Stimulated activated CD4-positive, alpha-beta T cell treated with anti-CD3 and anti-CD28 coated beads, Interleukin-15, amount 100 ng/mL, for 24 hours (primary cell): ENCODE measurements at places on chromosomes 1 and 21.

DNA sequence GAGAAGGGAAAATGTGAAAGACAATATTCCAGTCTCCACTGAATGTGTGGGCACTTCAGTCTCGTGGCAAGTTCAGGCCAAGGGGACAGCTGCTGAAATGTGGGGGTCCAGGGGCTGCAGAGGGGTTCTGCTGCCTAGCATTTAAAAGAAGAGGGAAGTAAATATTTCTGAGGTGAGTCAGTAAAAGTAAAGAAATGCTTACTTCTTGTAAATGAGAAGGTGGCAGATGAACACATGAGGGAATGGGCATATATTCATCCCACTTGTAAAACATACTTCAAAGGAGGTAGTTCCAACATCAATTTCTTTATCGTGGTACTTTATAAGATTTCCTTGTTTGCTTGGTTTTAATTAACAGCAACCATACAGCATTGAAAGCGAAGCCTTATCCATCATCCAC, 63.1 kb upstream of the HIVEP3 start:
- DNase-seq, result no peak

- DNase-seq, result no peak
Measured at GRCh38 chr1:195434566-195435203, 1173.6 kb downstream of the KCNT2 start.

- DNase-seq, result no peak
Measured at GRCh38 chr1:245751116-245751515, 596.3 kb downstream of the KIF26B start.

DNA sequence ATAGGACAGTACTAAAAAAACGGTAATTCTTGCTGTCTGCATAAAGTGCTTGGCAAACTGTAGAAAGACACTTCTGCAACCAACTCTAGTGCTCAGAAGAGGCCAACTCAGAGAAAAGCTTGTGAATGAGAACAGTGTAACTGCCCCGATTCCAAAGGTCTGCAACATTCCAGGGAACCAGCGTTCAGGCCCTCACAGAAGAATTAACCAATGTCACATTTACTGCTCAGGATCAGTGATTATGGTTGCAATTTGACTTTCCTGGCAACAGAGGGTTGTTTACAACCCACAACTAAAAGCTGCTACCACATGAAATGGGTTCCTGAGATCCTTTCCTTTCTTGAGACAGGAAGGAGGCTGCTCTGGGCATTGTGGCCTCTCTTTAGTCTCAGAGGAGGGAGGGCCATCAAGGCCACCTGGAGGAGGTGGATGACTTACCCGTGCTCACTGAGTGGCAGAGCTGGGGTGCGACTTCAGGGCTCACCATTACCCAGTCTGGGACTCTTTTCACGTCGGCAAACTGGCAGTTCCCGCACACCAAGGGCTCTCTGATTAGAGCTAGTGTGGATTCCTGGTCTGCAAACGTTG, 15.3 kb downstream of the SRSF4 start:
- no peak for DNase-seq

DNA sequence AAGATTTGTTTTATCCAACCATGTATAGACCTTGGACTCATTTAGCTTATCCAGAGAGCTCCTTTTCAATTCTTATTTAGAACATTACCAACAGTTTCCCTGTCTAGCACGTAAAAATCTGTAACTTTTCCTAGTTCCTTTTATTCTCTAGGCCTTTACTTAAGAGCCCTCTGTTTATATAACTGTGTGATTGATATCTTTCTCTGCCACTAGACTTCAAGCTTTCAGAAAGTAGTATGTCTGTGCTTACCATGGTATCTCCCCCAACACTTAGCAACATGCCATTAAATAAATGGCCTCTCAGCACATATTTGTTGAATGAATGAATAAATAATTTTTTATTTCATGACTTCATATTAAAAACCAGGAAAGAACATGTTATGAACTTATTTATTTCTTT, 209.4 kb downstream of the PTPRC start:
- DNase-seq, result no peak

GRCh38 chr1:31142406-31142805, 76.9 kb upstream of the PUM1 start:
- DNase-seq, result no peak

- DNase-seq, result no peak
Measured at GRCh38 chr1:50246869-50247268, 138.1 kb downstream of the ELAVL4 start.

GRCh38 chr1:53378061-53378460, 50.2 kb upstream of the LRP8 start:
- DNase-seq, result no peak

DNA sequence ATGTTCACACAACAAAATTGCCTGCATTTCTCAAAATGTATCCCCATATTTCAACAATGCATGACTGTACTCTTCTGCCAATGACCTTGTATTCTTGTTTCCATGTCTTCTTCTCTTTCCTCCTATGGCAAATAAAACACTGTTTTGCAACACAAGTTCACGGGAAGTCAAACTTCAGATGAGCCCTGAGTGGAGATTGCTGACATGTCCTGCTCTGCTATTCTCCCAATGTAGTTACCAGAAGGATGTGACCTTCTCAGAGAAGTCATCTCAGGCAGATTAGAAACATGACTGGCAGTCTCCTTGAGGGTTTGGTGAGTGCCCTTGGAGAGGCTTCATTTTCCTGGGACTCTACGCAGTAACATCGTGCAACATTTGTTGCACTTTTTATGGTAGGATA, 15.6 kb downstream of the FCGR2B start:
- DNase-seq, result no peak

GRCh38 chr1:90318431-90318830, 323.5 kb downstream of the ZNF326 start:
- DNase-seq, result no peak

DNA sequence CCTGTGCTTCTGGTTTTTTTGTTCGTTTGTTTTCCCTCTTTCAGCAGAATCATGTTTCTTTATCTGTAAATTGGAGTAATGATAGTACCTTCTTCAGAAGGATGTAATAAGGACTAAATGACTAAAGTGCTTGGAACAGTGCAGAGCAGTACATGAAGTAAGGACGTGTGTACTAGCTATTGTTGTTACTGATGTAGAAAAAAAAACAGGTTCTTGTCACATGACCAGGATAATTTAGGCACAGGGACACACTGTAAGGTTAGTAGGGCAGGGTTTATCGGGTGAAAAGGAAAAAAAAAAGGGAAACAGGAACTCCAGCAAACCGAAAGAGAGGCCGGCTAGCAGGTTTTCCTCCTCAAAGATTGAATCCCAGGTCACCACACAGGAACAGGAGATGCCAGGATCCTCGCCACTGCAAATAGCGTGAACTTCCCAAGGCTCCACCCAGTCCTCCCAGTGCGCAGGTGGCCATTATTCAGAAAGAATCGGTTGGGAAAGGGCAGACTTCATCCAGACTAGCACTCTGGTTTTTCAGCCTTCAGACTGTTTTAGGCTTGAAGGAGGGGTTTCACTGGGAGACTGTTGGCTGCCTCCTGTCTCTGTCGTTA, 63.8 kb upstream of the PRRC2C start:
- no peak for DNase-seq

GRCh38 chr1:64072089-64072793, 131.2 kb upstream of the UBE2U start:
- DNase-seq, result no peak

DNA sequence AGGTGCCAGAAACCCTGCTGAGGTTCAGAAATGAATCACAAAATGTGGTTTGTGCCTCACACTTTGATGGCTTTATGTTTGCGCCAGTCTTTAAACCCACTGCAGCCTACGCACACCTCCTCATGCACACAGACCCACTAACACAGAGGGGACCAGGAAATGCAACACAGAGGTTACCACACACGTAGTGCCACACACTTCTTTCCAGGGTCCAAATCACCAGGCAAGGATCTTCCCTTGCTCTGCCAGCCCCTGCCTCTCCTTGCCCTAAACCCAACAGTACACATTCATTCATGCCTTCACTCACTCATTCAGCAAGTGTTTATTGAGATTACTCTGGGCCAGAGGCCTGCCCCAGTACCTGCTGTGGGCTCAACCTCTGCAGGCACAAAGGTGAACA, 17.5 kb downstream of the MAB21L3 start:
- DNase-seq, result peak; percentile 71

DNA sequence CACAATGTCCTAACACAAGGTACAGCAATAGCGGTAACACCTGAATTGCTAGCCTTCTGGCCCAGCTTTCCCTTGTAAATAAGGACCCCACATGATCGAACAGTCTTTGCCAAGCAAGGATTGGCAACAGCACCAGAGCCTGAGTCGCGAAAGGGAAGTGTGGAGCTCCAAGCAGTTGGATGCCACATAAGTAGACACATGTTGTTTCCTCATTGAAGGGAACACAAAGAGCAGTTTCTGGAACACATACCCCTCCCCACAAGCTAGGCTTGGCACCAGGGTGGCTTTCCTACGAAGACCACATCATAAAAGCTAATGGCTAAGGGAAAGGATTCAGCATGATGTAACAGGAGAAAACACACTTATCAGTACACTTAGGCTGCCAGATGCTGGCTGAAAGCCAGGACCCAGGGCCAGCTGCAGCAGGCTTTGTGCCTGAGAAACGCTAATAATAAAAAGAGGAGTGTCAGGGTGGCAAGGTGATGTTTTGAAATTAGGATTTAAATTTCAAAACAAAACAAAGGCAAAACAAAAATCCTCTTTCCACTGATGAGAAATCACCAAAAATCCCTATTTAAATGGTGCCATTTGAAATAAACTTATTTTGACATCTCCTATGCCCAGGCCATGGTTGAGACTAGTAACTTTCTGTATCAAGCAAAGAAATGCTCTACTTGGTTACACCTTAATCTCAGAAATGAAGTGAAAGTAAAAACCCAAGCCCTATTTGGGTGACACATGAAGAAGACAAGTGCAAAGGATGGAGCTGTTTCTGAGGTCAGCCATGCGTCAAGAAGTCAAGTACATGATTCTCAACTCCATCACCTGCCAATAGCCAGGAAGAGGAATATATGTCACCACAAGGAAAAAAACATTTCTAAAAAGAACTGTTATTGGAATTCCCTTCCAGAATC, 11.9 kb upstream of the CPLANE2 start:
- no peak for DNase-seq

DNA sequence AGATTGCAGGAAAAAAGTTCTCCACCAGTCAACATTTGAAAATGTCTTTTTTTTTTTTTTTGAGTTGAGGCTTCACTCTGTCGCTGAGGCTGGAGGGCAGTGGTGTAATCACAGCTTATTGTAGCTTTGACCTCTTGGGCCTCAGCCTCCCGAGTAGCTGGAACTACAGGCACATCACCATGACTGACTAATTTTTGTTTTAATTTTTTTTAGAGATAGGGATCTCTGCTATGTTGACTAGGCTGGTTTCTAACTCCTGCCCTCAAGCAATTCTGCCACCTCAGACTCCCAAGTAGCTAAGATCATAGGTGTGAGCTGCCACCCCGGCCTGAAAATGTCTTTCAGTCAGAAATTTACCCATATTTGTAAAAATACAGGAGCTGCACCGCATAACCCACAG, 30.6 kb upstream of the USP24 start:
- DNase-seq, result no peak

- no peak for DNase-seq
Measured at GRCh38 chr1:88502886-88503285, 181.2 kb upstream of the PKN2 start.

DNA sequence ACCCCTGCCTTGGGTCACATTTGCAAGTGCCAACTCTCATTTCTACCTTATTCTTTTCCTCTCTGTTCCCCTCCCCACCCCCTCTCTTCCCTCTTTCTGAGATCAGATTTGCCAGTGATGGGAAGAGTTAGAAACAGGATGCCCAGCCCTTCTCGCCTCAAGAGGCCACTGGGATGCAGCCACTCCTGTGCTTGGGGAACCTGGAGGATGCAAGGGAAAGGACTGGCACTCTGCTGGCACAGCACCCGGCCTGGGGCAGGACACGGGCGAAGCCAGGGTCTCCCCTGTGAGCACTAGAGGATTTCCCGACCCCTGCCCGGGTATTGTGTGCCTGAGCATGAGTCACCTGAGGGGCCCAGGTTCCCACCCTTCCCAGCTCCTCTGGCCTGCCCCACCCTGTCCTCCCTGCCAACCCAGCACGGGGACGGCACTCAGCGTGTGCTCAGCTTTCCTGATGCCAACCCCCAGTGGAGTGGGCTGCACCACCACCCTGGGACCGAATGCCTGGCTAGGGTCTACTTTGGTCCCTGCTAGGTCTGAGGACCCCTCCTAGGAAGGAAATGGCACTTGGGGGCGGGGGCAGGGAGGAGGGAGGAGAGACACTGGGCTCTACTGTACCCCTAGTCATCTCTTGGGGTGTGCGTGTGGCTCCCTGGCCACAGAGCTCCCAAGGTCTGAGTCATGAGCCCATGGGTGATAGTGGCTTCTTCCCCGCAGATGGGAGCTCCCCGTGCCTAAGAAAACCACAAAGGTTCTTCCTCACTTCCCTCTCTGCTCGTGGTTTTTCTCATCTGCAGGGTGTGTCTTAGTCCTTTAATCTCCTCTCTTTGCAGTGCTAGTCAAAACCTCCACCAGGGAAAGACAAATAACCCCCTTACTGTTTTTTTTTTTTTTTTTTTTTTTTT, 12.4 kb downstream of the LMNA start:
- peak; percentile 91 for DNase-seq

DNA sequence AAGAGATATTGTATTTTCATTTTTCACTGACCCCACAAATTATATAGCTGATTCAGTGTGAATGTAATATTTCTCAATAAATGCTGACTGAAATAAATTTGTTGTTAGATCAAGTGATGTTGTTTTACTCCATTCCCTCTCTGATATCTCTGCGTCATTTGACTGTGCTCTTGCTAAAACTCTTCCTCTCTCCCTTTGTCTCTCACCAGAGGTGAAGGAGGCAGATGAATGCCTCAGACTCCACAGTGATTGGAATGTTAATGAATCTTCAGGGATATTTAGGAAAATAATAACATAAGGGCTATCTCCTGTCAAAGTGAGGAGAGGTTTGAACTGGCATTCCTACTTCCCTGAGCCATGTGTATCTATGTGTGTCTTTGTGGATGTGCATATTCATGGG, 3.7 kb downstream of the CD1E start:
- no peak for DNase-seq

DNA sequence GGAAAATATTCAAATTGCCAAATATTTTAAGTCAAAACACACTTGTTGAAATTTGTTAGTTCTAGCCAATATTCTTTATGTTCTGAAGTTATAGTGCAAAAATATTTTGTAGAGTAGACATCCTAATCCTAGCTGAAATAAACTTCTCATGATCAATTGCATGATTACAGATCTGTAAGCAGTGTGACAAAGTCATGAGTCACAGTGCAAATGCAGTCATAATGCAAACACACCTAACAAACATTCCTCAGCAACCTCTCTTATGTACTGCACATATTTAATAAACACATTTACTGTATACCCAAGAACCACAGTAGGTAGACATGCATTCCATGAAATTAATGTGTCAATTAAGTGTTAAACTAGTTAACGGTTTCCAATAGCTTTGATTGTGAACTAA, 1857.4 kb downstream of the NCAM2 start:
- no peak for DNase-seq

GRCh38 chr1:52192436-52192835, 50.5 kb downstream of the ZFYVE9 start:
- no peak for DNase-seq
